ENCODE measurements at places on chromosomes 1 and 21.

DNA sequence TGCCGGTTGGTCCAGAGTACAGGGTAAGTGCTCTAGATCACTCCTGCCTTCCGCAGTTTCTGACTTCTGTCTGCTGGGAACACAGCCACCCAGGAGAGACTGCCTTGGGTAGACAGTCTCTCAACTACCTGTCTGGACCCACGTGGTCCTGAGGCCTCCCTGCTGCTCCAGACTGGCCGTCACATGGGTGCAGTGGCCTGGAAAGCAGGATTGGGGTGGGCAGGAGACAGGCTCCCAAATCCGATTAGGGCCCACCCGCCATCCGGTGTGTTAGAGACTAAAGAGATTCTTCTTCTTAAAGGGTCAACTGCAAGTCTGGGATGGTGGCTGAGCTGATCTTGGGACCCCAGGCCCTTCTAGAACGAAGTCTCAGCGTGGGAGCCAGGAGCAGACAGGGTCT is 105.5 kb downstream of the EBNA1BP2 start:
- DNase-seq, result no peak

DNA sequence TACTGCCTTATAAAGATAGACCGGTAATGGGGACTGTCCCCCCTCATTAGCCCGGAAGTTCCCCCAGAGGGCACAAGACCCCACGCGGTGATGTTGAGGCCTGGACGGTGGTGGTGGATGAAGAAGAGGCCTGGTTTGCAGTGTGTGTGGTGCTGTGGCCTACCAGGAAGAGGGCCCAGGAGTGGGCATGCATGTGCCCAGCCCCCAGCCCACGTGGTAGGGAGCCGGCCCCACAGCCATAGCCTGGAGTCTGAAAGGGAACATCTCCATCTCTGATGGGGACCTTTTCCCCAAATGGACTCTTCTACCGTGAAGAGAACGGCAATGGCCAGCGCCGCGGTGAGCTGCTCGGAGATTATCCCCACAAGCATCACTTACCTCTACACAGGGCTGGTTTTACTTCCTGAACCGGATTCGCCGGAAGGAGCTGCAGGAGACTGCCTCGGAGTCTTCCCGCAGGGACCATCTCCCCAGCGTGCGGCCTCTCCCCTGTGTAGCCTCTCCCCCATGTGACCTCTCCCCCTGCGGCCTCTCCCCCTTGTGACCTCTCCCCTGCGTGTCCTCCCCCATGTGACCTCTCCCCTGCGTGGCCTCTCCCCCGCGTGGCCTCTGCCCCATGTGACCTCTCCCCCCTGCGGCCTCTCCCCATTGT is 20.6 kb downstream of the RRP1 start:
- DNase-seq, result no peak

GRCh38 chr1:167713330-167714081 is 8.3 kb upstream of the MPZL1 start:
- peak; percentile 11 for DNase-seq

DNA sequence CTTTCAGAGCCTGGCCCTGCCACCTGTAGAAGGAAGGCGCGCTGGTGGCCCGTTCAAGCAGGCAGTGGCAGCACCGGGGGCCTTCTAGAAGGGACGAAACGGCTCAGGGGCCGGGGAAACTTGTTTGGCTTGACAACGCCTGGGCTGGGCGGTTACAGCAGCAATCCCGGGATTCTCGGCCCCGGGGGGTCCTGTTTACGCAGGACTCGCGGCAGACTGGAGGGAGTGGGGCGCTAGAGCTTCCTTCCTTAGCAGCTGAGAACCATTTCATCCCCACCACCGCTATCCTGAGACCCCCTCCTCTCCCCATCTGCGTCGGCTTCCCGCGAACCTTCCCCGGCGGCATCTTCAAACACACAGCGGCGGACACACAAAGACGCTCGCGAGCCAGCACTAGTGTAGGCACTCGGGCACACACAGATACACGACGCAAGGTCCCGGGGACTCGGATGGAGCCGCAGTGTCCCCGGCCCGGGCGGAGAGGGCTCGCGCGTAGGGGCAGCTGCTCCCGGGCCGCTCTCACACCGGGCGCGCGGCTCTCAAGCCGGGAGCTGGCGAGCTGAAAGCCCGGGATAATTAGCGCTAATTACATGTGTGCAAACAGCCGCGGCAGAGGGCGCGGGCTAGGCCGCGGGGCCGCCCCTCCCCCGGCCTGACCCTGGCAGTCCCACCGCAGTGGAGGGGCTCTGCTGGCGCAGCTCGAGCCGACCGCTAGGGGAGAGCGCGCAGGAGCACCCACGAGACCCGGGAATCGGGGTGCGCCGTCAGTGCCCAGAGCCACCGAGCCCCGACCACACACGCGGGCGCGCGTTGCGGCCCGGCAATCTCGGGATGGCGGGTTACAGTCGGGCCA is 271.4 kb downstream of the FOXD2 start:
- no peak for DNase-seq

DNA sequence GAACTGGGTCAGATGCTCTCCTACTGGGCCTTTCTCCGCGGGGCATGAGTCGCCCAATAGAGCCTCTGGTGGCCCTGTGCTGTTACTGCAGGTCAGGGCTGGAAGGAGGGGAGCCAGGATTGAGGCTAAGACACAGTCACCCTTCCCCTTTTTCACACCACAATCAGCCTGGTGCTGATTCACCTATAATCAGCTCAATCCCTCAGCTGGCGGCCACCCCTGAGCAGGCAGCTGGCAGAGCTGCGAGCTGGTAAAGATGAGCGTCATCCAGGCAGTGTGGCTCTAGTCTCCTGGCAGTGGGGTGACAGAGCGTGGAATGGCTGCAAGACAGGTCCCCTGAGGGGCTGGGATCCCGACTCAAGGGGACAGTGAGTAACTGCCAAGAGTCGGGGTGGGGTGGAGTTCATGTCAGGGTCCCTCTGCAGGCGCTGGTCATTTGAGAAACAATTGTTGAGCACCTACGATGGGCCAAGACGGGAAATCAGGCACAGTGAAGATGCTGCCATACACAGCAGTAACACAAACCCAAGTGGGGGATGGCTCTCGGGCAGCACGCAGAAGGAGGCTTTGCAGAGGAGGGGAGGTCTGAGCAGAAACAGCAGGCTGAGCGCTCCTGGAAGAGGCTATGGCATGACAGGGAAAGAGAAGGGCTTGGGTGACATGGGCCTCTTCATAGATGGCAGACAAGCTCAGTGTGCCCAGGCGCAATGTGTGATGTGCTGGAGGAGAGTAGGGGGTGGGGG is 21.8 kb downstream of the ATF3 start:
- DNase-seq, result peak; percentile 45

- DNase-seq, result no peak
These were observed 553.3 kb upstream of the ZRANB2 start for GRCh38 chr1:71634159-71634558.

DNA sequence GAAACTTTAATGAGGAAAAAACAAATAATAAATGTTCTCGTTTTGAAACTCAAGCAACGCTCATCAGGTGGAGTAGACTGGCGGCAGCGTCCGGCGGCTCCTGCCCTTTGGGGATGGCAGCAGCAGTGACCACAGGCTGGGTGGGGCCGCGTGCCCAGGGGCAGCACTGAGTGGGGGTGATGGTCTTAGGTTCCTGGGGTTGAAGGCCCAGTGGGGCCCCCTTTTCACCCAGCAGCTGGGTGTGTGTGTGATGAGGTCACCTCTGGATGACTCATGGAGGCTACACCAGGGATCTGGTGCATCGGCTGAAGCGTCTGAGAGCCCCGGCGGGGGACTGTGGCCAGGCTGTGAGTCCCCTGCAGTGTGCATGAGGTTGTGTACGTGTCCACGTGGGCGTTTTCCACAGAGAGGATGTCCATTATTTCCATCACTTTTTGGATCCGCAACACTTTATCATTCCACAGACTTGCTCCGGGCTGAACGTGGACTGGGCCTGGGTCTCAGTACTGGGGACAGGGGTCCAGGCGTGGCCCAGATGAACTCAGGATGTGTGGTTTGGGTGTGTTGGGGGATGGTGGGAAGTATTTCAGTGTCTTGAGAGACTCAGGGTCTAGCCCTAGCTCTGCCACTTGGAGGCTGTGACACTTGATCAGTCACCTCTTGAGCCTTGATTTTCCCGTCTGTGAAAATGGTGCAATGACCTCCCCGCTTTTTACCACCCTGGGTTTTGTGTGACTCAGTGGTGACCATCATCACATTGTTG is 25.6 kb downstream of the LDLRAP1 start:
- DNase-seq, result no peak
